CD4-positive, alpha-beta T cell treated with Interleukin-2 at 100 ng/mL for 4 hours (primary cell): ENCODE measurements at places on chromosomes 13 and 19.

- DNase-seq, result no peak
These were observed 29.5 kb upstream of the RBM26 start for GRCh38 chr13:79435561-79435990.

- DNase-seq, result no peak
These were observed 403 bp upstream of the ADAMTS10 start for GRCh38 chr19:8610936-8611300.

- peak; percentile 65 for DNase-seq
These were observed 19.4 kb downstream of the ACTN4 start for GRCh38 chr19:38666663-38667511.

- no peak for DNase-seq
These were observed 79.5 kb upstream of the MYO16 start for GRCh38 chr13:108549934-108550333.

DNA sequence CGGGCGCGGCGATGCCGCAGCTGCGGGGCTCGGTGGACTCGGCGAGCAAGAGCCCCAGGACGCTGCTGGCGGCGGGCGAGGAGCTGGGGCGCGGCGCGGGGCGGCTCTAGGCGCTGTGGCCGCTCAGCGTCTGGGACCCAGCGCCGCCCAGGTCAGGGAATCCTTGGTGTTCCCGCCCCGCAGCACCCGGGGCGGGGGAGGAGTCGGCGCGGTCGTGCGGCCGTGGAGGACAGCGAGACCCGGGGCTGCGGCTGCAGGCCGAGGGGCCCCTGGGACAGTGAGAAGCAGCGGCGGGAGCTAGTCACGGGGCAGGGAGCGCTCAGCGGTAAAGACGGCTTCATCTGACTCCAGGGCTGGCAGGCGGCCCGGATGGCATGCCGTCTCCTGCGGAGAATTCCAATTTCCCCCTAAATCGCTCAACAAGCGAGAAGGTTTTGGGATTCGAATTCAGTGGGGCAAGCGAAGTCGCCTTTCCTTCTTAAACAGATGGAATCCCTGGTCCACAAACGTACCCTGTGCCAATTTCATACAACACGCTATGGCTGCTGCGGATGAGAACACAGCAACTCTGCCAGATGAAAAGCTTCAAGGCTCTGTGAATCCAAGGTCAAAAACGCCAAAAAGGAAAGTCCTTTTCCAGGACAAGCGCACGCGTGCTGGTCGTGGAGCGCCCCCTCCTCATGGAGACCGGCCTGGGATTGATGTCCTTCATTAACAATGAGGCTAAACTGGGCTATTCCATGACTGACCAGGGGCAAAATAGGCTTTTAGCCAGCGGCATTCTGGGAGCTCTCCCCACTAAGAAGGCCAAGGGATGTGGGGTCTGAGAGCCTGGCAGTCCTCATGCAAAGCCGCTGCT lies 4.2 kb upstream of the ZSCAN4 start:
- DNase-seq, result no peak

DNA sequence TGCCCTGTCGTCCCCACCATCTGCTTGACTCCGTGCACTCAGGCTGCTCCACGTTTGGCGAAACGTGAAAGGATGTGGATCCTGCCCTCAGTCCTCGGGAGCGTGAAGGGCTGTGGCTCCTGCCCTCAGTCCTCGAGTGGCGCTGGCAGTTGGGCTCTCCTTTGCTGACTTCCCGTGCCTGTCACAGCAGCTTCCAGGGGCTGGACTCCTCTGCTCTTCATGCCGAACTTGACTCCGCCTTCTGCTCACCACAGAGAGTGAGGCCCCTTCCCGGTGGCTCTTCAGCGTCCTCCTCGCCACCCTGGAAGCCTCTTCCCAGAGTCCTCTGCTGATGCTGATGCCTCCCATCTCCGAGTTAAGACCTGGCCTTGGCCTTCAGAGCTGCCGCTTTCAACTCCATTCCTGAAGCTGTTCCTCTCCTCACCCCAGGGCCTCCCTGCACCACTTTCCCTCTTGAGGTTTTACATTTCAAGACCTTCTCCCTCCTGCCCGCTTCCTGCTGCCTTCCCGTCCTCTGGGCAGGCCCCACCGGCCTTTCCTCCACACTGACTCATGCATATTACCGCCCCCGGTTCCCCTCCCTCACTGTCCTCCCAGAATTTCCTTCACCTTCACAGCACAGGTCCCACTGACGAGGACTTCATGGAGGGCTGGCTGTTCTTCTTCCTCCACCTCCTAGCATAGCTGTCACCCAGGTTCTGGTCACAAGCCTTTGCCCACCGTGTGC lies 111.7 kb downstream of the SHISA2 start:
- DNase-seq, result no peak

DNA sequence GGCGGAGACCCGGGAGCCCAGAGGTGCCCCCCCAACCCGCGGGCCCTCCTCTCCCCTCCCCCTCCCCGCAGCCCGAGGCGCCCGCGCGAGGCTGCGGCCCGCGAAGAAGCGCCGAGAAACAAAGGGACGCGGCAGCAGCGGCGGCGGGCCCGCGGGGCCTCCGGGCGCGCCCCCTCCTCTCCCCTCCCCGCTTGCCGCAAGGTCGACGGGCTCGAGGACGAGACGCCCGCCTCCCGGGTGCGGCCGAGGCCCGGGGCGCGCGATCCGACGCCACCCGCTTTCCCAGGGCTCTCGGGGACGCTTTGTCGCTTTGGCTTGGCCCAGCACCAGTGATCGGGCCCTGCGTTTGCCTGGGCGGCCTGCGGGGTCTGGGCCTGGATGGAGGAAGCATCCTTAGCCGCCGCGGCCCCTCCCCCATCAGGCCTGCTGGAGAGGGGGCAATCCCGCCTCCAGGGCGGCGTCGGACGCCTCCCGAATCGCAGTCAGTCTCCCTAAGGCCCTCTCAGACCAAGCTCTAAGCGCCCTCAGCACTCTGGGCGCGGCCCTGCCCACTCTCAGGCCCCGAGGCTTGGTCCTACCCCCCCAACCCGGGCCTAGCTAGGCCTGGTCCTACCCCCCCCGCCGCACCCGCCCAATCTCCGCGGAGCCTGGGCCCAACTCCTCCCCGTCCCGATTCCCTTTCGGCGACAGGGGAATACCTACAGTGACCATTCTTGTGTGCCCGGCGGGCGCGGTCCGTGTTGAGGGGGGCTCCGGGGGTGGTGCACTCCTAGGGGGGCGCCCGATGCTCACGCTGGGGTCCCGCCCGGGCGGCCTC lies 740 bp downstream of the ELAVL3 start:
- DNase-seq, result no peak

GRCh38 chr13:42486711-42487198 lies 87.2 kb upstream of the TNFSF11 start:
- DNase-seq, result no peak

DNA sequence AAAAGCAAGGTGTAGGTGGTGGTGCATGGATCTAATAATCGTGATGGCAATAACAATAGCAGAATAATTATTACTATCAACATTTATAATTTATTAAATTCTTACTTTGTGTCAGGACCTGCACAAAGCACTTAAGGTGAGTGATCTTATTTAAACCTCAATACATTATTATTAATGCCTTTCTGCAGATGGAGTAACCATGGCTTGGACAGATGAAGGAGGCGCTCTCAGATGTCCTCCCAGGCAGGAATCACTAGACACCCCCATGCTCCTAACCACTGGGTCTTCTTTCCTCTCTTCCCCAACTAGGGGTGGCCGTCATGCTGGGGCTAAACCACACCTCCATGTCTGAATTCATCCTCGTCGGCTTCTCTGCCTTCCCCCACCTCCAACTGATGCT lies at the start of gene OR10H2:
Gene OR10H2 (plus strand): TSS at position 301 of the 400 bp plus-strand sequence. CDS start 20 bp downstream, at position 321.
- no peak for DNase-seq

DNA sequence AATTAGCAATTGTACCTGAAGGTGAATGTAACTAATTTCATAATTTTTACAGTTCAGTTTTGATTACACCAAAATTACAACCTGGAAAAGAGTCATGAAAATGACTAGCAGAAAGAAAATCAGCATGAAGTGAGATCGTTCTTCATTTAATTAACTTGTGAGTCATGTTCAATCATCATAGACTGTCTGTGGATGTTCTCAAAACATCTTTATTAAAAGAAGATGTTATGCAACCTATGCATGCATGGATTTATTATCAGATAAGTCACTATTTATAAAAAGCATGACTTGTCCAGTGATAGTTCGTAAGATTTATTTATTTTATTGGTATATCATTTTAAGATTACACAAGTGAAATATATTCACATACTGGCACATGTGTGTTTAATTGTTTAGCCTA lies 245.9 kb downstream of the ITGBL1 start:
- DNase-seq, result no peak

- DNase-seq, result no peak
These were observed 3.1 kb downstream of the GEMIN7 start for GRCh38 chr19:45082170-45082569.

GRCh38 chr19:633786-634639 lies 676 bp upstream of the POLRMT start:
- no peak for DNase-seq

- DNase-seq, result no peak
These were observed 53.4 kb downstream of the TSSK6 start for GRCh38 chr19:19461671-19462622.
